ENCODE measurements at places on chromosomes 1 and 21.
A peak's percentile ranks its signal among the peaks of the same experiment; 100 is the strongest.

GRCh38 chr1:229381234-229381633, 38.4 kb upstream of the CCSAP start:
- DNase-seq, result peak; percentile 96

DNA sequence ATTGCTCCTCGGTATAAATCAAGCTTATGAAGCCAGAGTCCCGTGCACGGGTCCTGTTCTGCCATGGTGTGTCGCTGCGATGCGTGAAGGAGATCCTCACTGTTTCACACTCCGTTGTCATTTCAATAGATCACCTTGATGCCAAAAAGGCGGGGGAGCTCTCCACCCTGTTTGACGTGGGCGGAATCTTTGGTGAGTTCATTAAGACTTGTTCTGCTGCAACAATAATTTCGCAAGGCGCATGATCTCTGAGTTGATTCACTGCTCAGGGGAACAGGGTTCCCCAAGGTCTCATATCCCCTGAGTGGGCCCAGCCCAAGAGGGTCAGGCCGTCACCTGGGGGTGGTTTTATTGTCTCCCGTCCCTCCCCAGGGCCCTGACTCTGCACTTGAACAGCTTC, 50.0 kb downstream of the SLC37A1 start:
- no peak for DNase-seq

DNA sequence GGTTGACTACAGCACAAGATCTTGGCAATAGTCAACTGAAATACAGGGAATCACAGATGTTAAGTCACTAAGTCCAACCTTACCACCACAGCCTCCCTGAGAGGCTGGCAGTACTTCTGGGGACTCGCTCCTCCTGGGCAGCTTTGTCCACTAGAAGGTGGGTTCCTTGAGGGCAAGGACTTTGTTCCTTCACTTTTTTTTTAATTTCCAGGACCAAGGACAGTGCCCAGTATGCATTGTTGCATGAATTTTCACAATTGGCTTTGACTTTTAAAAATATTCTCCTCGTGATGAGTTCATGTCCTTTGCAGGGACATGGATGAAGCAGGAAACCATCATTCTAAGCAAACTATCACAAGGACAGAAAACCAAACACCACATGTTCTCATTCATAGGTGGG, 96.7 kb upstream of the IGSF21 start:
- no peak for DNase-seq

DNA sequence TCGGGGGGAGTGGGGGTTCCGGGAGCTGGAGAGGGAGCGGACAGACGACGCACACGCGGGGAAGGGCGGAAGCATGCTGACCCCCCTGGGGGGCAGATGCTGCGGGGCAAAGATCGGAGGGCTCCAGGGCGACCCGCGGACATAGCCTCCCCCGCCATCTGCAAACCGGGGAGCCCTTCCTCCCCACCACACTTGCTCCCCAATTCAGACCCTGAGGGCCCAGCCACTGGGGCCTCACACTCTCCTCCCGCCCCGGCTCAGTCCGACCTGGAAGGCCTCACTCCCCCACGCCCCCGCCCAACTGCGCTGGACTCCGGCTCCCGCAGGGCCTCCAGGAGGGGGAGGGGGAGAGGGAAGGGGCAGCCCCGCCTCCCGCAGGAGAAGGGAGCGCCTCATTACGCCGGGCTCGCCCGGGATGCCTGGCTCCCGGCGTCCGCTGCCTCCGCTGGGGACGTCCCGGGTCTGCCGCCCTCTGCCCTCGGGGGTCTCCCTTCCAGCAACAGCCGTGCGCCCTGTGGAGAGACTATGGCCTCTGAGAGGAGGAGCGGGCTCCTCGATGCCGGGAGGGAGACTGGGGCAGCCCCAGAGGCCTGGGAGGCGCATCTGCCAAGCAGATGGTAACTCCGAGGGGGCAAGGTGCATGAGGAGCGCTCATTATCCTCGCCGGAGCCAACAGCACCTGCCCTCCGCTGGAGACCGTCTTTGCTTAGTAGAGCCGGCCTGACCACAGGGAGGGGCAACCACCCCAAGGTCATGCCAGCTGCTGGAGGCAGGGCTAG, 636 bp upstream of the CAMK2N1 start:
- peak; percentile 52 for DNase-seq

GRCh38 chr1:64231654-64232053, 28.2 kb downstream of the UBE2U start:
- no peak for DNase-seq

GRCh38 chr1:17615157-17615556, 75.7 kb downstream of the ARHGEF10L start:
- no peak for DNase-seq
